ENCODE measurements at places on chromosomes 1 and 21.
A peak's percentile ranks its signal among the peaks of the same experiment; 100 is the strongest.

- DNase-seq: peak; percentile 36
These were observed 36.2 kb upstream of the ACTRT2 start for GRCh38 chr1:2985067-2985561.

DNA sequence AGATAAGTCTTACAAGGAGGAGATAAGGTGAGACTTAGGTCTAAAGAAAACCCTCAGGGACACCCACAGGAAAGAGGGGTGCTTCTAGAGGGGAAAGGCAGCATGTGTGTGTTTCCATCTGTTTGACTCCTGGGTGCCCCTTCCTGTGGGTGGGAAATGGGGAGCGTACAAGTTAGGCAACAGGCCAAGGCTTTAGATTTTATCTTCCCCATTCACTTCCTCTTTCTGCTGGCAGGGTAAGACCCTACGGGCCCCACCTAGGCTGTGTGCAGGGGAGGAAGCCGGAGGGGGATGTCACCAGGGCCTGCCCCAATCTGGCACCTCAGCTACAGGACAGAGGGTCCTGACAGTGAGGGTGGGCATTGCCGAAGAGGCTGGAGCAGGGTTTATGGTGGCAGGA lies 2.5 kb upstream of the OLIG1 start:
- no peak for DNase-seq

GRCh38 chr1:151993084-151993733 lies 450 bp downstream of the S100A10 start:
- no peak for DNase-seq

GRCh38 chr21:42733874-42734273 lies 80.5 kb downstream of the PDE9A start:
- no peak for DNase-seq

- no peak for DNase-seq
These were observed 25.2 kb upstream of the EXO1 start for GRCh38 chr1:241822846-241823245.

GRCh38 chr21:18810136-18810535 lies 406.6 kb upstream of the TMPRSS15 start:
- no peak for DNase-seq

GRCh38 chr1:234933475-234933874 lies 195.2 kb downstream of the TOMM20 start:
- no peak for DNase-seq

DNA sequence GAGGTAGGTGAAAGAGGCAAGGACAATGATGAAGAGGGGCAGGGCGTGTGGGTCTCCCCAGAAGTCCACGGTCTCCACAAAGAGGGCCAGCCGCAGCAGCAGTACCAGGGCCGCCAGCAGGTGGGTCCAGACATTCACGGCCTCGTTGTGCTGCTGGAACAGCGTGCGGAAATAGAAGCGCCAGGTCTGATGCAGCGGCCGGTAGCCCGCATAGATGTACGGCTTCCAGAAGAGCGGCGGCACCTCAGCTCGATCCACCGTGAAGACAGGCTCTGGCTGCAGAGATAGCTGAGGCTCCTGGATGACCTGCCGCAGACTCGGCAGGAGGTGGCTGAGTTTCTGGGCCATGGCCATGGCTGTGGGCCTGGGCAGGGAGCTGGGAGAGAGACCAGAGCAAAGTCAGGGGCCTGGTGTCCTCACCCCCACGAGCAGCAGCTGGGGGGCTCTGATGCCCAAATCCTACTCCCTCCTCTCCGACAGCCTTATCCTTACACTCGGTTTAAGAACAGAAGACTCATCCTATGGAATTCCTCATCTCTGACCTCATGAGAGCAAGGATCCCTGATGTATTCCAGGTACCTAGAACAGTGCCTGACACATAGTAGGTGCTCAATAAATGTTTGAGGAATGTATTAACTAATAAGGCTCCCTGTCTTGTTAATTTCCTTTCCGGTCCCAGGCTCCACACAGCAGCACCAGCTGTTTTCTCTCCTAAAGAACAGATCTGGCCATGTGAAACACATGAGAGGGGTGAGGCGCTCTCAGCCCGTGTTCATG lies 4.4 kb upstream of the AUNIP start:
- peak; percentile 45 for DNase-seq

GRCh38 chr1:30452925-30453324 lies 270.5 kb downstream of the MATN1 start:
- DNase-seq: no peak

DNA sequence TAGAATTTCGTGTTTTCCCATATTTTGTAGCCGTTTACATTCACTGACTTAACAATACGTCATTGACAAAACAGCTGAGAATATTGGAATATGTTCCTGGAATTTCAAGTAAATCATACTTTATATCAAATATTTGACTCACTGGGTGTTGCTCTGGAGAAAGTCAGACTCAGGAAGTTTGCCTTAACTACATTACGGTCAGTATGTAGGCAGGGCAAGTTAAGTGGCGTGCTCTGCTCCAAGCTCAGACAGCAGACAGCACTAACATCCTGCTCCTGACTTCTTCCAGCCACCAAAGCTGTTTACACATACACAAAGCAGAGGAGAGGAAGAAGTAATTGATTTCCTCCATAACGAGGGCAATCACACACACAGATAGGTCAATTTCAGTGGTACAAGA lies 414.6 kb downstream of the LRRIQ3 start:
- no peak for DNase-seq

DNA sequence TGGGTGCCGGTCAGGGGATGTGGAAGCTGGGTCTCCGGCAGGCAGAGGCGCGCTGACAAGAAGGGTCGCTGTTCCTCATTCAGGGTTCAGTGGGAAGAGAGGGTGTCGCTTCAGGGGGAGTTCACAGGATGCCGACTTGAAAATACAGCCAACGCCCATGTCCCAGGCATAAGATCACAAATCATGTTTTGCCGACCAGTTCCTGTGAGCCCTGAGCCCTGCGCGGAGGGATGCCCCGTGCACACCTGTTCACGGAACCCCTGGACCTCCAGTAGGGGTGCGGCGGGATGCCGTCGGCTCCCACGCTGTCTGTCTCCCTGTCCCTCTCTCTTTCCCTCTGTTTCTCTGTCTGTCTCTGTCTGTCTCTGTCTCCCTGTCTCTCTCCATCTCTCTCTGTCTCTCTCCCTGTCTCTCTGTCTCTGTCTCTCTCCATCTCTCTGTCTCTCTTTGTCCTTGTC lies 26.8 kb downstream of the TP73 start:
- no peak for DNase-seq

GRCh38 chr1:209627027-209627731 lies 25.0 kb downstream of the LAMB3 start:
- DNase-seq: no peak

DNA sequence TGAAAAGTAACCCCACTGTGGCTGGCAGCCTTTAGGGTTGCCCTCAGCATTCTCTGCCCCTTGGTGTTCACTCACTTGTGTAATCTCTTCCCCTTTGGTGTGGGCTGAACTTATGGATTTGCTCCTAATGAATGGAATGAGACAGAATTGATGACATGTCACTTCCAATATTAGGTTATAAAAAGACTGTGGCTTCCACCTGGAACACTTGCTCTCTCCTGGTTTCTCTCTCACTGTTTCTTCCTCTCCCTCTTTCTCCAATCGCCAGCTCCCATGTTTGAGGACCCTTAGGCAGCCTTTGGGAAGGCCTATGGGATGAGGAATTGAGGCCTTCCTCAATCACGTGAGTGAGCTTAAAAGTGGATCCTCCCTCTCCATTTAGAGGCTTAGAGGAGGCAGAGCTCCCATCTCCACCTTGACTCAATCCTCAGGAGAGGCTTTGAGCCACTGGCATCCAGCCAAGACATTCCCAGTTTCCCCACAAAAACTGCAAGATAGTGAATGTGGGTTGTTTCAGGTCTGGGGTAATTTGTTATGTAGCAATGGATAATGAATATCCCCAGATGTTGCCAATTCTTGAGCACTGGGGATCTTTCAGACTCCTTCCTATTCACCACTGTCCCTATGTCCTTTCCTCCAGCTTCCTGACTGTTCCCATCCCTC lies 95.5 kb upstream of the CD34 start:
- no peak for DNase-seq

Data from RWPE2 (cell line).